ENCODE measurements at places on chromosomes 12 and 14.

DNA sequence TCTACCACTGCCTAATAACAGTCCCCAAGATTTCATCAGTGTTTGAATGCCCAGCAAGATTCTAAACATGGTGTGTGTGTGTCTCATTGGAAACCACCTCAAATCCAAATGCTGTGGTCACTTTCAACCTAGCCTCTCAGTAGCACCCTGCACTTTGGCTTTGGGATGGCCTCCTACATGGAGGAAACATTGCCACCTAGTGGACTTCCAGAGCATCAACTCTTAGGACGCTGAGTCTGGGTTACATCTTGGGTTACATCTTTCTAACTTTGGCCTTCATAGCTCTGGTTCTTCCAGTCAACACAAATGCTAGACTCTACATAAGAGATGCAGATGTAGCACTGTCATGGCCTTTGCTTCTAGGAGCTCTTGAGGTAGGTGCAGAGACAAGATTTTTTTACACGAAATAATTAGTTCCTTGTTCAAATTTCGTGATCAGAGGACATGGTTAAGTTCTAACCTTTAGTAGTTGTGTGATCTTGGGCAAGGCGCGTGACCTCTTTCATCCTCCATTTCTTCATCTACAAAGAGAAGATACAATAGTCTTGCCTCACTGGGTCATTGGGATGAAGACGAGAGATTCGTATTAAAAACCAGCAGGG lies 113.5 kb upstream of the VASH1 start:
- no peak for DNase-seq

- DNase-seq: peak; percentile 29
These were observed 685 bp upstream of the MYL6B start for GRCh38 chr12:56151672-56152131.

DNA sequence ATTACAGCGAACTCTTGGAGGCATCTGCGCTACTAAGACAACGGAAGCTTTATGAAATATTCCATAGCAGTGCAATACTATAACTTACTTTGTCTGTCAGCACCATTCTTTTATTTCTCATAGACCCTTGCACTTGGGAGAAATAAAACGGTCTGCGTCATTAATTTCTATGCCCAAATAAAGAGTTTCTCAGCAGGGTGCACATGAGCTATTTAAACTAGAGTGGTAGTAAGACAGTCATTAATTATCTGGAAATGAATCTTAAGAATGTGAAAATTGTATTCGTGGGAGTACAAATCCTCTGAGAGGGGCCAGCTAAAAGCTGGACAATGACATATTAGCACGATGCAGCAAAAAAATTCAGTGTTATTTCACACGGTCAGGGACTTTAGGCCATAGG lies 903.4 kb upstream of the FOXG1 start:
- no peak for DNase-seq

DNA sequence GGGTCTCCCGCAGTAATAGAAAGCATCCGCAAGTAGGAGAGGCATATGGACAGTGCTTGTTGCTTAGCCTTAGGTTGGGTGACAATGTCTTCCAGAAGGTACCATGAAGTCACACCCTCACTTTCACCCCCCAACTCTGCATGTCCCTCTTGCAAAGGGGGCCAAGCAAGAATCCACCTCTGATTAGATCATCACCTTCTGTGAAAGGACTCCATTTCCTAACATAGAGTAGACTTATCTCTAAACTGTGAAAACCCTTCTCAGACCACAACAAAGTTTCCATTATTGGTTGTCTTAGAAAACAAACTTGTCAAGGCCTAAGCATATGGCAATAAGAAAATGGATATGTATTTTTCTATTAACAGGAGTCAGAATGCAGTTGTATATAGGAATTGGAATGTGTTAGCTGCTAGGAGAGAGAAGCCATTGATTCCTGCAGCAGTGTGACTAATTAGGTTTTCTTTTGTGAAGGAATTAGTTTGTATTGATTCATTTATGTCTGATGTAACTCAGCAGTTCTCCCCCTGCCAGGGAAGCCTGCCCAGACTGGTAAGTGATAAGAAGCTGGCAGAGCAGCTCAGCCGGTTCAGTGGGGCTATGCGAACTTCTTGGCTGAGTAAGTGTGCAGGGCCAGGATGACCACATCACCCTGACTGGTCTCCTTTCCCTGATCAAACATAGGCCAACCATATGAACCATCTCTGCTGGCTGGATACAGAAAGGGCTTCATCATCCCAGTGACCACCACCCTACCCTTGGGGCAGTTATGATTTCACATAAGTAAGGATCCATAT lies 107.3 kb upstream of the CCDC196 start:
- DNase-seq: no peak

DNA sequence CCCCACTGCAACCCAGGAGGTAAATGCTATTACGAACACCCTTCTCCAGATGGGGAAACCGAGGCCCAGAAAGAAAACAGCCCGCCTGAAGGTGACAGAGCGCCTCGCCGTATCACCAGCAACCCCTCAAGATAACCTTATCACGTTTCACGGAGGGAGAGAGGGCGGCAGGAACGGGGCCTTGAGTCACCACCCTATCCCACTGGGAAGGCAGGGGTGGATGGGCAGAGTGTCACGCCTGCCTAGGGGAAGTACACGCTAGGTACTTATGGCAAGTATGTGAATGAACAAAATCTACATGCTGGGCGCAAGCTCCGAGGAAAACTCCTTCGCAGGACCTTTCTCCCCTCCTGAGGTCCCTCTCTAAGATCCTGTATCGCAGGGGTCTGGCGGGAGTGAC lies 17.8 kb downstream of the NCOR2 start:
- no peak for DNase-seq

GRCh38 chr14:81007131-81007530 lies 51.7 kb downstream of the TSHR start:
- DNase-seq: no peak

- DNase-seq: no peak
These were observed 513.1 kb downstream of the KCNH5 start for GRCh38 chr14:62532181-62532580.

GRCh38 chr12:100926669-100927248 lies 132.2 kb downstream of the ANO4 start:
- no peak for DNase-seq

DNA sequence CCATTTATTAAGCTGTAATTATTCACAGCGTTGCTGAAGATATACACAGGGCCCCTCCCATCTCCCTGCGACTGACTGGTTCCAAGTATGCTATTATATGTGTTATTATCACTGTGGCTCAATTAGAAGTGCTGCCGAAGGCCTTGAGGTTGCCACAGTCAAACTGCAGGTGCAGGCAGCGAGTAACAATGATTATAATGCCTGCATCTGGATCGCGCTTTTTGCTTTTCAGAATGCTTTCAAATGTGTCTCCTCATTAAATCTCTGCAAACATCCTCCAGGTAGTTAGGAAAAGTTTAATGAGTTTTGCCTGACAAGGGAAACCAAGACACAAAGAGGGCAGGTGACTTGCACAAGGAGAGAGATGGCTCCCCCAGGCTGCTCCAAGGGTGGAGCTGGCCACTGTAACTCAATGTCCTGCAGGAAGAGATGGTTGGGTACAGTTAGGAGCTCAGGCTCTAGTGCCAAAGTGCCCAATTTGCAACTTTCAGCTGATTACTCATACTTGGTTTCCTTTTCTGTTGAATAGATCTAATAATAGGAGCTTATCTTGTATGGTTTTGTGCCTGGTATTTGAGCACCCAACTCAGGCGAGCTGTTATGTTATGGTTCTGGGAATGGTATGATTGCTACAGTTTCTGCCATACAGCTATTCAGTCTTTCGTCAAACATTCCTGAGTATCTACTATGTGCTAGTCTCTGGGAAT lies 1.7 kb upstream of the SYNE3 start:
- peak; percentile 24 for DNase-seq

Data from NCI-H1436 treated with DMSO at 0.1 percent for 48 hours (cell line).